ENCODE measurements at places on chromosomes 16 and 17.

- no peak for DNase-seq
These were observed 18.0 kb upstream of the TCF25 start for GRCh38 chr16:89855301-89855945.

DNA sequence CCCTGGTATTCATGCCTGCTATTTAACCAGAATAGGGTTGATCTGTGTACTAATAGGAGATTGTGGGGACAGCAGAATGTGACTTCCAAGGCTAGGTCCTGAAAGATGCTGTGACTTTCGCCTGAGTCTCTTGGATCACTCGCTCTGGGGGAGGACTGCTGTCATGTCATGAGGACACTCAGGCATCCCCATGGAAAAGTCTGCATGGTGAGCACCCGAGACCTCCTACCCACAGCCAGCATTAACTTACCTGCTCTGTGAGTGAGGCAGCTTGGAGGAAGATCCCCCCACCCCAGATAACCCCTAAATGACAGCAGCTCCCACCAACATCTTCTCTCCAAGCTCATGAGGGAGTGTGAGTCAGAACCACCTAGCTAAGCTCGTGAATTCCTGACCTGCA lies 30.3 kb upstream of the C16orf78 start:
- no peak for DNase-seq

DNA sequence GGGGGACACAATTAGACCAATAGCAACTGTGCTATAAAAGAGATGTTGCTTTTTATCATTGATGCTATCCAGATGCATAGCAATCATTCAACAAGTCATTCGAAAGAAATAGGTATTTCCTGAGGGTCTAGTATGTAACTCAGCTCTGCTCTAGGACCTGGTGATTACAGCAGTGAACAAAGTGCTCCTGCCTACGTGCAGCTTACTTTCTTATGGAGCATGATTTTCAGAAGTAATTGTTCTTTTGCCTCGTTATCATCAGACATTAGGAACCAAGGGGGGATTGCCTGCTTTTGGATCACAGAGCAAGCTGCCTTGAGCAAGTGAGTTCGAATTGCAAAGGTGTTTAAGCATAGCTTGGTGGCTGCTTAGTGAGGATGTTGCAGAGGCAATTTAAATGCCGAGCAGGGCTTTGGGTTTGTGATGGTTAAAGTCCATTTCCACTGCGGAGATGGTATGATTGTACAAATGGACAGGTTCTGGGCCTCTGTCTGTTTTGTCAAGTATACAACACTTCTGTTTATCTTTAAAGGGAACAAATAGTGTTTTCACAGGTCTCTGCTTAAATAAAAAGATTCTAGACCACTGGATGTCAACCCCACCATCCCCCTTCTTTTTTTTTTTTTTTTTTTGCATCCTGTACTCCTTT lies 41.5 kb downstream of the WWOX start:
- DNase-seq = no peak

DNA sequence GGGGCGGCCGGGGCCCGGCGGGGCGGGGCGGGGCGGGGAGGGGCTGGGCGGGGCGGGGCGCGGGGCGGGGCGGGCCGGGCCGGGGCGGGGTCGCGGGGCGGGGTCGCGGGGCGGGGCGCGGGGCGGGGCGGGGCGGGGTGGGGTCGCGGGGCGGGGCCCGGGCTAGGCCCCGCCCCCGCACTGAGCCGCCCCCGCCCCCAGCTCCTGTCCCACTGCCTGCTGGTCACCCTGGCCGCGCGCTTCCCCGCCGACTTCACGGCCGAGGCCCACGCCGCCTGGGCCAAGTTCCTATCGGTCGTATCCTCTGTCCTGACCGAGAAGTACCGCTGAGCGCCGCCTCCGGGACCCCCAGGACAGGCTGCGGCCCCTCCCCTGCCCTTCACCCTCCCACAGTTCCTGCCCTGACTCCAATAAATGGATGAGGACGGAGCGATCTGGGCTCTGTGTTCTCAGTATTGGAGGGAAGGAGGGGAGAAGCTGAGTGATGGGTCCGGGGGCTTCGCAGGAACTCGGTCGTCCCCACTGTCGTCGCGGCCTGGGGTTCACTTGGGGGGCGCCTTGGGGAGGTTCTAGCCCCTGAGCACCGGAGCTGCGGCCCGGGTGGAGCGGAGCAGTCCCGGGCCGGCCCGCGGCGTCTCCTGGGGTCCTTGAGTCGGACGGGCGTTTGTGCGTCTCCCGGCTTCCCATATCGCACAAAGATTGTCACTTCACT lies 795 bp upstream of the HBM start:
- no peak for DNase-seq

GRCh38 chr16:15856901-15857698 lies at the start of gene MYH11:
Gene MYH11, minus strand, starts transcription at chr16:15857028. Its CDS starts 18,776 bp downstream, at chr16:15838252.
- DNase-seq = no peak

All from CD4-positive, alpha-beta memory T cell (primary cell).